CD4-positive, CD25-positive, alpha-beta regulatory T cell (primary cell): ENCODE measurements at places on chromosomes 1 and 21.

DNA sequence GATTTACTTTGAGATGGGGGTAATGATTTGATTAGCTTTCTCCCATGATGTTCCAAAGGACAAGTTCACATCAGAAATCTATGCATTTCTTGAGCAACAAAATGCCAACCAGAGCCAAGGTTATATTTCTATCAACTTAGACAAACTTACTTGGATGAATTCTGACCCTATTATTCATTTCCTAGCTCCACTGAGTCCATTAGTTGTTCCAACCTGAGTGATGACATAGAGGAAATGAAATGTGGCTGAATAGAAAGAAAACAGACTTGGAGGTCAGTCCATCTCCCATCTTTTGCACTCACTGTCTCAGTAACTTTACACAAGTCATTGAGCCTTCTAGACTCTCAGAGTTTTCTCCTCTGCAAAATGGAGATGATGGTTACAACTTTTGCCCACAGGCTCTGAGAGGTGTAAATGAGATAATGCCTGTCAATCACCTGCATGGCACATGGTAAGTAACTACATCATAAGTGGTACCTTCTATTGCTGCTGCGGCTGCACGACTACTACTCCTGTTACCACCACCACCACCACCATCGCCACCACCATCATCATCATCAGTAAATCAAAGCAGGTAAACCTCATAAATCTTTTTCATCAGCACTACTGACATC is 98.2 kb downstream of the PTPN14 start:
- DNase-seq = no peak

DNA sequence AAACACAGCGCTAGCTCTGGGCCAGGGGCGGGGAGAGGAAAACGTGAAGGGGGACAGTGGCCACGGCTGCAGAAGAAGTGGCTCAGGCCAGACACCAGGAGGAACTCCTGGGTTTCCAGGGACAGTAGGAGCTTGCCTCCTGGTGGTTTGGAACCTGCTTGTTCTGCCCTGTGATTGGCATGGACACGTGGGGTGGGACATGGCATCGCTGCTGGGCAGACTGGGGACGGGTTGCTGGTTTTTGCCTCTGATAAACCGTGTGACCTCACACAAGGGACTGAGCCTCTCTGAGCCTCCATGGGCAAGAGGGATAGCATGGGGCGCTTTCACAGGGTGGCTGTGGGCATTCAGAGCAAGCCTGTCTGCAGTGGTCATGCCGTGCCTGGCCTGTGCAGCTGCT is 7.5 kb upstream of the PLCH2 start:
- DNase-seq = no peak

- no peak for DNase-seq
Measured at GRCh38 chr1:101187297-101187696, 49.5 kb upstream of the S1PR1 start.

- DNase-seq = no peak
Measured at GRCh38 chr1:7551442-7551841, 219.7 kb upstream of the VAMP3 start.

- no peak for DNase-seq
Measured at GRCh38 chr1:31602081-31602480, 15.4 kb upstream of the HCRTR1 start.

DNA sequence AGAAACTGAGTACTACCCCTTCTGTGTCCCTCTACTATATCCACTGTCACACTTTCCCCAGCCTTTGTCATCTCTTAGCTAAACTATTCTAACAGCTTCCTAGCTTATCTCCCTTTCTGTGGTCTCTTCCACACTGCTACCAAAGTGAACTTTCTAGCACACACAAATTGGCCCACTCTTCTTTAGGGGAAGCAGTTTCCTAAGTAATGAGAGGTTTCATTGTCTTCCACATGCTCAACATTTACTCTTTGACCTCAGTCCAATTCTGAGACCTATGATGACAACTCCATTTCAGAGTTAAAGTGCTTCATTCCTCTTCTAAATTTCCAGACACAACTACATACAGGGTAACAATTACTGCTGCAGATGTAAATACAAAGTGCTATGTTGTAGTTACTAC is 32.9 kb downstream of the SCYL3 start:
- no peak for DNase-seq

- no peak for DNase-seq
Measured at GRCh38 chr1:205492201-205492667, 12.2 kb upstream of the CDK18 start.

DNA sequence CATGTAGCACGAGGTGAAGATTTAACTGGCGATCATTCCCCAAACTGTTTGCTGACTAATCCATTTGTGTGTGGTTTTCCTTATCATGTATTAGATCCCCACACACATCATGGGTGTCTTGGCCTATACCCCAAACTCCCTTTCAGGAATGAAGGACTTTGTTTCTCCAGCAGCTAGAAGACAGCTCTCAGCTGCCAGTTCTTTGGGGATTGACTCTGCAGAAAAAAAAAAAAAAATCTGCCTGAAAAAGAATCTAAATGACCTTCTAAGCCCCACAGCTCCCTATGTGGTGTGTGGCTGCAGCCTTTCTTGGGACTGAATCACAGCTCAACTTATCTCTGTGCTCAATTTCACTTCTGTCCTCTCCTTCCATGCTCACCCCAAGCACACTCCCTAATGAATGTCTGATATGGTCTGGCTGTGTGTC is 256.3 kb upstream of the DUSP10 start:
- no peak for DNase-seq

GRCh38 chr1:192527950-192528349 is 47.6 kb upstream of the RGS1 start:
- no peak for DNase-seq

DNA sequence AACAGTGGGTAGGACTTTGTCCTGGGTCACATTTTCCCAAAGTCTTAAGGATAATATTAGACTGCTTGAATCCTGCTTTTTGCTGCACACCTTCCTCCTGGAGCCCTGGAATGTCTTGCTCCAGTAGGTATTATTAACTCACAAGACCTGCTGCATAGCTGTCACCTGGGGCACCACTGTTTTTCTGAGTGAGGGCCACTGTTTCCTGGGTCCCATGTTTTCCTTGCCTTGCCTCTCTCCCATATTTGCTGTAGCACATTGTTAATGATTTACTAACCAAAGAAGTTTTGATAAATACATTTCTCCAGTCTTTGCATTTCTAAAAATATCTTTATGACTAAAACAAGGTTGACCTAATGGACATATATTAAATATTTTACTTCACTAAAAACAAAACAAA is 22.5 kb upstream of the FCAMR start:
- DNase-seq = no peak

- DNase-seq = no peak
Measured at GRCh38 chr1:78089010-78089409, 43.2 kb downstream of the GIPC2 start.

DNA sequence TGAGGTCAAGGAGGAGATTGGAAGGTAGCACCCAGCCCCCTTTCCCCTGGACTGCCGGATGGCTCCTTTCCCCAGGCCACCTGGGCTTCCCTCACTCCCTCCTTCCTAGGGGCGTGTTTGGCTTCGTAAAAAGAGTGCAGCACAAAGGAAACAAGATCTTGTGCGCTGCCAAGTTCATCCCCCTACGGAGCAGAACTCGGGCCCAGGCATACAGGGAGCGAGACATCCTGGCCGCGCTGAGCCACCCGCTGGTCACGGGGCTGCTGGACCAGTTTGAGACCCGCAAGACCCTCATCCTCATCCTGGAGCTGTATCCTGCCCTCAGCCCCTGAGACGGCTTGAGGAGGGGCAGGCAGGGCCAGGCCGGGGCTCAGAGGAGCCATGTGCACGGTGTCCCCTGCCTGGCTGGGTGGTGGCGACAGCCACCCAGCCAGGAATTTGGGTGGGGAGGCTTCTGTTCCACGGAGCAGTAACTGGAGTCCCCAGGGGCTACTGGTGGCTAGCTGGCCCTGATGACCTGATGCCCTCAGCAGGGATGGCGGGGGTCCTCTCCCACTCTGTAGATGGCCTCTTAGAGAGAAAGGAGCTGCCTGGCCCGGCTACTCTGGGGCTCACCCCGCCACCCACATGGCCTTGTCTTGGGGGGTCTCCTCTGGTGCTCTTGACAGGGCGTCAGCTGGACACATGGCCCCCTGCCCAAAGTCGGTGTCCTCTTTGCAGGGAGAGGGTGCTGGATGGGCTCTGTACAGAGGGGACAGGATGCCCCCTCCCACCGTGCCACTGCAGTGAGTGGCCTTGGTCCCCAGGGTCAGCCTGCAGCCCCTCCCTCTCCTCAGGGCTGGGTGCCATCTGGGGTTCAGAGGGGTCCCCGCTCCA is 39.5 kb downstream of the TRIM11 start:
- no peak for DNase-seq
